Stimulated activated CD8-positive, alpha-beta memory T cell treated with anti-CD3 and anti-CD28 coated beads, Interleukin-2, amount 100 ng/mL, for 1 hour (primary cell): ENCODE measurements at places on chromosomes 7 and 10.

GRCh38 chr7:13072014-13072413, 384.6 kb downstream of the ARL4A start:
- no peak for DNase-seq

DNA sequence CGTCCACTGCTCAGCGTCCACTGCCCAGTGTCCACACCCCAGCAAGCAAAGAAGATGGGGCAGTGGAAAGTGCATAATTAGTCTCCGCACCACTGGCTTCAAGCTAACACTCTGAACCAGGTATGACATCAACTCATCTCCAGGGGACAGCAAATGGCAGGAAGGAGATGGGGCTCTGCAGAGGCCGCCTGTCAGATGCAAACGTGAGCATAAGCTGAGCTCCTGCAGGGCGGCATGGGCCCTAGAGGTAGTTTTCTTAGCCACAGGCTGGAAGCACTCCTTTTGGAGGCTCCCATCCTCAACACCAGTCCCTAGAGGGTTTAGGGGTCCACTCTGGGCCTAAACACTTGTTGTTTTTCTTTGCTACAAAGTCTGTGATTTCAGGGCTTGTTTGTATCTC, 335.8 kb upstream of the MKI67 start:
- no peak for DNase-seq

DNA sequence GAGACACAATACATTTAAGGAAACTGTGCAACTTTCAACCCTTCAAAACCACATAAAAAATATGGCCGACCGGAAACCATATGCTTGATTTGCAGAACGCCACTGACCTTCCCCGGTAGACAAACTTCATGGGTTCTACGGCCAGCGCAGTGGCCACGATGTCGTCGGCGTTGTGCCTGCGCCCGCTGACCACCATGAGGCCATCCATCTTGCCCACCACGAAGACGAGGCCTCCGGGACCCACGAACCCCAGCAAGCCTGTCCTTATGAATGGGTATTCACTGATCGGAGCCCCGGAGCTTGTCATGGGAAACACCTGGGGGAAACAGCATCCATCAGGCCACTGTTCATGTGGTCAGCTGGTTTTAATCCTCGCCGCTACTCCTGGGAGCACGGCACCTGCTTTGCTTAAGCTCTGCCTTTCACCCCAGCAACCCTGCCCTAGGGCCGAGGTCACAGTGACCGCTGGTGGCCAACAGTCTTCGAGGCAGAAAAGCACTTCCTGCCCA, 229.1 kb downstream of the ZMYND11 start:
- no peak for DNase-seq

DNA sequence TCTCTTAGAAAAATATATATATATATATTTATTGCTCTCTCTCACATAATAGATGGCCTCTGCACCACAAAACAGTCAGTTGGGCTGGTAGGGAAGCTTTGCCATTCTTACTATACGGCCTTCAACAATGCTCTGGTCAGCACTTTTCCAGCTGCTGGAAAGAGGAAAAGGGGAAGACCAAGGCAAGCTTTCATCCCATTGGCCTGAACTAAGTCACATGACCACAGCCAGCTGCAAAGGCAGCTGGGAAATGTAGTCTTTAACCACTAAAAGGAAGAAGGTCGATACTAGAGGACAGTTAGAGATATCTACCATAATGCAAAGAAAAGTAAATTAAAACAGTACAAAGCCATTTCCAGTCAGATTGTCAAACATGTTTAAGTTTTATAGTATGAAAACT, 58.4 kb upstream of the MACROH2A2 start:
- DNase-seq = no peak

DNA sequence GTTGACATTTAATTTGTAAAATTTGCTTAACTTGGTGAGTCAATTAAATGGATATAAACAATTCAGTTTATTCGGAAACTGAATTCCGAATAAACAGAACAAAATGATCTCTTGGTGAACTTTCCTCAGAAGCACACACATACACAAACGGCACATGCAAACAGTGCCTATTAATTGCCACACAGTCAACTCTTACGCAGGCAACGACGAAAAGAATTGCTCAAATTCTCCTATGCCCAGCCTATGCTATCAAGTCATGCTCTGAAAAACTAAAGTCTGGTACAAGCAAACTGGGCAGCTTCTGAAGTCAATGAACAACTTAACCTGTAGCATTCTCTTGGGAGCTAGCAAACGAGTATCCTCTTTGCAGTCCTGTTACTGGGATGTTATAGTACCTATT, 38.8 kb upstream of the ASL start:
- no peak for DNase-seq

DNA sequence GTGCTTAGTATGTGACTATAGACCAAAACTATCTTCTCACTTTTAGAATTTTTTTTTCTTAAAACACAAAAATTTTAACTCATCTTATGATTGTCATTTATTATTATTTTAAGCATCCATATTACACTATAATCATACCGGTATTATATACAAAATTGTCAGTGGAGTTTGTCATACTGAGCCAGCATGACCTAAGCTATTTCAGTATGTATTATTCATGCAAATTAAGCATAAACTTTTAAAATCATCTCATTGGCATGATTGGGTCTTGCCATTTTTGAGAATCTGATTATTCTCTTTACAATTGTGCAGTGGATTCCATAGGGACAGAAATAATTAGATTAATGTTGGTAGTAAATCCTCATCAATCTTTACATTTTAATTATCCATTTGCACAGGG, 46.2 kb upstream of the STMP1 start:
- DNase-seq = no peak

DNA sequence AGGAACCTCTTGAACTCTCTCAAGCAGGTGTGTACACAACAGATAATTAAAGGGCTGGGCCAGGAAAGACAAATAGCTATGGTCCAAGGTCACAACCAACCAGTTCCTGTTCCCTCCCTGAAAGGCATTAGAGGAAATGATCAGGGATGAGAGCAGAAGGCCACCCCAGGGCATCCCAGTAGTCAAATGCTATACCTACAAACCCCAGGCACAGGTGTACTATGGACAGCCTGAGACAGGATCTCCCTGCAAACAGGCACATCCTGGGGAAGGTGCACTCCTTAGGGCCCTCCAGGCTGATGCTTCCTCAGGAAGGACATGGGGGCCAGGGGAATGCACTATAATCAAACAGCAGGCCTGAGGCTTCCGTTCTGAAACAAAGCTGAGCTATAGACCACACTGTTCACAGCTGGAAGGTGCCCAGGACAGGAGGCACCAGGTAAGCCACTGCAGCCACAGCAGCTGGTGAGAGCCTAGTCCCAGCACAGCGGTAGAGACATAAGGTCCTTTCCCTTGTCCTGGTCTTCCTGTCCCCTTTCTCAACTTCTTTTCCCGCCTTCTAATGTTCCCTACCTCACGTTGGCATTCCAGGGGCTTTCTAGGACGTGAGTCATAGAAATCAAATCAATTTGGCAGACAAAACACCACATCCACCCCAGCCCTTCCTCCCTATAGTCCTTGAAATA, 13.3 kb downstream of the PARP12 start:
- no peak for DNase-seq

DNA sequence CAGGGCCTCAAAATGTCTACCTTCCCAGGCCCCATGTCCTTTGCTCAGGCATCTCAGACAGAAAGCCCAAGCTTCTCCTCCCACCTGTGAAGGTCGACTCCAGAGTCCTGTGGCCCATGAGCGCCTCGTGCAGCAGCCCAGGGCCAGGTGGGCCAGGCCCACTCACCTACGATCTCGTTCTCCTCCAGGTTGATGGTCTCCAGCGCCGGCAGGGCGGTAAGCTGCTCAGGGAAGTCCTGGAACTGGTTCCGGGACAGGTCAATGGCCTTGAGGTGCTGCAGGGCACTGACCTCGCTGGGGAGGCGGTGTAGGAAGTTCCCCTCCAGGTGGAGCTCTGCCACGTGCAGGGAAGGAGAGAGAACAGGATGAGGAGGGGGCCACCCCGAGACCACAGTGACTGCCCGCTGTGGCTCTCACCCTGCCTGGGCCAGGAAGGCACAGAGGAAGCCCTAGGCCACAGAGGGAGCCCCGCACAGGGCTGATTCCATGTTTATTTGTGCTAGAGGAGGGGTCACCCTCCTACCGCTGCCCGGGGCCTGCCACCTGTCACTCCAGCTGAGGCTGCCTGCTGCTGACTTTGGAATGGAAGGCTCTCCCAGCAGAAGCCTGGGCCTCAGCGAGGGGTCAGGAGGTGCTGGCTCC, 40.0 kb upstream of the NPFFR1 start:
- DNase-seq = no peak
